ENCODE measurements at places on chromosomes 16 and 17.
A peak's percentile ranks its signal among the peaks of the same experiment; 100 is the strongest.

- DNase-seq: no peak
- H3K4me1 ChIP-seq: no peaks in the 10 kb centered on the region
- H3K4me3 ChIP-seq: no peak overlapping the region
Measured at GRCh38 chr17:26765860-26766709, 527.8 kb upstream of the WSB1 start.

DNA sequence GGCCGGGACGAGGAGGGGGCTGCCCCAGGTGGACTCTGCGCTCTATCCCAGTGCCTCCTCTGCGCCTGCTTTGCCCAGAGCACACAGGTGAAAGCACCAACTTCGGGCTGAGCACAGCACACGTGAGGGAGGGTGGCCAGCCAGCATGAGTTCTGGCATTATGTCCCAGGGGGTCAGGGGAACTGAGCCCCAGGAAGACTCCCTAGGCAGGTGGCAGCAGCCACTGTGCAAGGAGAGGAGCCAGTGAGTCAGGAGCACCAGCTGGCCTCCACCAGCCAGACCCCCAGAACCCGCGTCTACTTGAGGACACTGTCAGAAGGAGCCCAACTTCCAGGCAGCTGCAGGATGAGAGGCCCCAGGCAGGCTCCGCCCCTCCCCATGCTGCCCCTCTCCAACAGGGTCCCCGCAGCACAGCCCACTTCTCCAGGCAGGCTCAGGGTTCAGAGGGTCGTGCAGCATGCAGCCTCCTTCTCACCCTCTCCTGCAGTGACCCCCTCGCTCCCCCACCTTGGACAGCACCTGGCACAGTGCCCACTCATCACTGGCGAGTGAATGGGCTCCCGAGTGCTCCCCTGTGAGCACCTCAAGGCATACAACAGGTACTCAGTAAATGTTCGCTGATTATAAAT is 44.2 kb upstream of the RASD1 start:
- no peak for DNase-seq
- H3K27me3 ChIP-seq: no peaks in the 10 kb centered on the region
- H3K36me3 ChIP-seq: no peaks in the 10 kb centered on the region
- H3K4me3 ChIP-seq: no peak overlapping the region
- no peak overlapping the region for H3K27ac ChIP-seq
- H3K4me1 ChIP-seq: no peaks in the 10 kb centered on the region

- no peak for DNase-seq
- H3K36me3 ChIP-seq: no peaks in the 10 kb centered on the region
- H3K4me1 ChIP-seq: no peaks in the 10 kb centered on the region
- no peak overlapping the region for H3K27ac ChIP-seq
- peaks cover 37% of the 10 kb centered on the region for H3K27me3 ChIP-seq
- no peak overlapping the region for H3K4me3 ChIP-seq
Measured at GRCh38 chr16:82623241-82623640, 3.5 kb upstream of the CDH13 start.

- H3K4me3 ChIP-seq: no peak overlapping the region
- no peak for DNase-seq
- H3K36me3 ChIP-seq: no peaks in the 10 kb centered on the region
- H3K27ac ChIP-seq: no peak overlapping the region
Measured at GRCh38 chr16:23729503-23730424, 16.7 kb upstream of the ERN2 start.

- no peak overlapping the region for H3K4me3 ChIP-seq
- H3K4me1 ChIP-seq: no peaks in the 10 kb centered on the region
- no peaks in the 10 kb centered on the region for H3K27me3 ChIP-seq
- no peak overlapping the region for H3K27ac ChIP-seq
Measured at GRCh38 chr16:63415014-63415413, 1378.8 kb upstream of the CDH8 start.

- H3K27ac ChIP-seq: no peak overlapping the region
- H3K4me3 ChIP-seq: no peak overlapping the region
Measured at GRCh38 chr17:38996660-38997337, 29.6 kb upstream of the FBXO47 start.

- no peaks in the 10 kb centered on the region for H3K4me1 ChIP-seq
- no peak overlapping the region for H3K4me3 ChIP-seq
- DNase-seq: no peak
Measured at GRCh38 chr16:7644811-7645210, 312.2 kb downstream of the RBFOX1 start.

GRCh38 chr17:81513753-81514488 is 1.3 kb upstream of the ACTG1 start:
- peak overlapping the region; percentile 90 for H3K4me3 ChIP-seq
- peaks cover 33% of the 10 kb centered on the region for H3K4me1 ChIP-seq
- H3K27ac ChIP-seq: peak overlapping the region; percentile 95
- H3K27me3 ChIP-seq: no peaks in the 10 kb centered on the region
- DNase-seq: peak; percentile 79

DNA sequence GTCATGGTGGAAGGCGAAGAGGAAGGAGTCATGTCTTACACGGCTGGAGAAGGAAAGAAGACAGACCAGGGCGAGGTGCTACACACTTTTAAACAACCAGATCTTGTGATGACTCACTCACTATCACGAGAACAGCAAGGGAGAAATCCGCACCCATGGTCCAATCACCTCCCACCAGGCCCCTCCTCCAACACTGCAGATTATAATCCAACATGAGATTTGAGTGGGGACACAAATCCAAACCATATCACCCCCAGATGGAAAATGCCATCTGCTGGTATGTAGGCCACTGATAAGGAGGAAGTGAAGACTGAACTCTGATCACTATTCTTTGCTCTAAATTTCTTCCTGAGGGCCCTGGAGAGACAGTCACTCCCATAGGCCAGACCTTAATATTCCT is 7.5 kb upstream of the ITGAX start:
- H3K36me3 ChIP-seq: no peaks in the 10 kb centered on the region
- DNase-seq: no peak
- no peak overlapping the region for H3K4me3 ChIP-seq
- H3K27ac ChIP-seq: no peak overlapping the region

Measured in activated T-cell treated with anti-CD3 and anti-CD28 coated beads, Interleukin-2, amount 50 U/mL, for 24 hours (primary cell).